ENCODE measurements at places on chromosomes 7 and 10. TPM values are rescaled to one million over a fixed set of nuclear protein-coding genes. Genes with fewer than 3 reads are reported as not detected.

CELF2 gene
- polyA plus RNA-seq, result 9.8 TPM

OR2A5 gene
- not detected for polyA plus RNA-seq

TBXAS1 gene
- 1.8 TPM for polyA plus RNA-seq

DNA sequence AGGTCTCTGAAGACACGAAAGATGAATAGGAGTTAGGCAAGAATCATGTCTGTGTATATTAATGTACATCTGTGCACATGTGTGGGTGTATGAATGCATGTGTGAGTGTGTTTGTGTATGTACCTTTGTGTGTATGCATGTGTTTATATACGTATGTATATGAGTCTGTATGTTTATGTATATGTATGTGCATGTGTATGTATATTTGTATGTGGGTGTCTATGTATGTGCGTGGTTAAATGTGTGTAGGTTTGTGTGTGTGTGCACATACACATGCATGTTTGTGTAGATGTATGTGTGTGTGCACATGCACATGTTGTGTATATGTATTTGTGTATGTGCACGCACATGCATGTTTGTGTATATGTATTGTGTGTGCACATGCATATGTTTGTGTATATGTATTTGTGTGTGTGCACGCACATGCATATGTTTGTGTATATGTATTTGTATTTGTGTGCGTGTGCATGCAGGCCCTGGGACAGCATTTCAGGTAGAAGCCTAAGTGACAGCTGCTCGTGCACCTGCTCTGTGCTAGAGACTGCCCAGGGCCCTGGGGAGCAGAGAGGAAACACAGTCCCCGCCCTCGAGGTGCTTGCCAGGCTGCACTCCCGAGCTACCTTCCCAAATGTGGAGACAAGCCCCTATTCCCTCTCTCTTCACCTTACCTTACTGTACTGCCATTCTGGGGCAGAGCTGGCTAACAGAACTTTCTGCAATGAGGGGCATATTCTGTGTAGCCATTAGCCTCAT lies 12.1 kb downstream of the PNLIPRP1 start:
- no peak for DNase-seq

DNA sequence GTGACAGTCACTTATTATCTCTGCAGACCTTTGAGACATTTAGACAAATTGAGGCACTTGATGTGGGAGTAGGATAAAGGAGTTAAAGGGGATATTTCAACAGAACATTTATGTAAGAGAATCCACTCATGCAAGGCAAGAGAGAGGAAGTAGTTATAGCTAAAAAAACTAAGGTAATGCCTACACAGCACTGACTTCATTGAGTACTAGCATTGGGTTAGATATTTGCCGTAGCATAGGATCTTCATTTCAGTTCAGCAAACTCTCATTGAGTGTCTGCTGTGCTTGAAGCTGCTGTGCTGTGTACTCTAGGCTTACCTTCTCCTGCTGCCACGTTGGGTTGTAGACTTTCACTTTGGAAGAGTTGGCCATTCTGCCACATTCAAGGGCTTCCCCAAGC lies 10.5 kb upstream of the ENTPD1 start:
- no peak for DNase-seq

DNA sequence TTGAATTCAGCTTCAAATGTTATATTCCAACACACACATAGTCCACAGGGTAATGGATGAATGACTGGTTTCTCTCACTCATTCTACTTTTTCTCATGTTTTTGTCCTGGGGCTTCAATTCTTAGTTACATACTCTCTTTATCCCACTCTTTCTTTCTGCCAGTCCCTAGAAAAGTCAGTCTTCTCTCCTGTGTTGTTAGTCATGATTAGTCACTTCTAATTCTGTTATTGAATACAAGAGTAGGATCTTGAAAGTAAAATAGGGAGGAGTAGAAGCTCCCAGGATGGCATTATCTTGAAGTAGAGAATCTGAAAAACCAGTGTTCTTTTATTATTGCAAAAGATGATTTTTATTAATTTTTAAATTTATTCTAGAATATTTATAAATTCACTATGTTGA lies 45.5 kb upstream of the CALCR start:
- DNase-seq, result no peak

GRCh38 chr7:36403452-36403851 lies 13.8 kb downstream of the ANLN start:
- no peak for DNase-seq

GRCh38 chr7:151893405-151893923 lies 16.5 kb upstream of the PRKAG2 start:
- no peak for DNase-seq

- no peak for DNase-seq
Observed at GRCh38 chr7:100093925-100094486, 5.2 kb downstream of the COPS6 start.

GRCh38 chr7:154942691-154943090 lies 60.2 kb downstream of the PAXIP1 start:
- DNase-seq, result no peak

DNA sequence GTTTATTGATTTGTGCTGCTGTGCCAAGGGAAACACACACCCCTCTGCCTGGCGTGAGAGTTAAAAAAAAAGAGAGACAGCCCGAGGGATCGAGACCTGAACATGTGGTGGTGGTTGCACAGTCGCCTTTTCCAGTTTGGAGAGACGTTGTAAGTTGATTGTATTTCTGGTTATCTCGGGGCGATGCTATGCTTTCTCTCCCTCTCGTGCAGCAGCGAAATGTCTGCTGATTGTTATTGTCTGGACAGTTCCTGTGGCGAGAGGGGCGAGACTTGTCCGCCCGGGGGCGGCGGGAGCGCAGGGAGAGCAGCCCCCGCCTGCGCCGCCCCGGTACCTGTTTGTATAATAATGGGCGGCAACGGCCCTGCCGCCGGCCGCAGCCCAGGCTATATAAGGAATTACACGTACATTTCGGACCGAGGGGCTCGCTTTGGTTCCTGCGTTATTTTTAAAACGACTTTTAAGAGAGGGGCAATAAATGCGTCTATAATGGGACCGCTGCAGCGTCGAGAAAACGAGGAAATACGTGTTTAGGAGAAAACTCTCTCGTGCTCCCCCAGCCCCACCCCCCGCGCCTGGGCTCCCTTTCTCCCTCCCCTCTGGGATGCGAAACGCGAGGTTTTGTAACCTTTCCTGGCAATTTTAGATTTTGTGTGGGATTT lies 1.7 kb downstream of the ZEB1 start:
- no peak for DNase-seq

GRCh38 chr10:103659674-103660363 lies 166.3 kb downstream of the NEURL1 start:
- DNase-seq, result no peak

All from keratinocyte (primary cell).